ENCODE measurements at places on chromosomes 6 and 20. TPM values are rescaled to one million over a fixed set of nuclear protein-coding genes. Genes with fewer than 3 reads are reported as not detected.

The ZKSCAN8 gene
- polyA plus RNA-seq = 1.6 TPM

The CST2 gene
- not detected for polyA plus RNA-seq

The SH3BGRL2 gene
- polyA plus RNA-seq = 0.83 TPM

The KIF13A gene
- polyA plus RNA-seq = not detected

The C6orf118 gene
- not detected for polyA plus RNA-seq

The MYMX gene
- polyA plus RNA-seq = not detected

The FAM83B gene
- polyA plus RNA-seq = not detected

The PLTP gene
- 2.0 TPM for polyA plus RNA-seq

The TP53TG5 gene
- polyA plus RNA-seq = 0.21 TPM

The CLPSL1 gene
- polyA plus RNA-seq = not detected

The TAP1 gene
- polyA plus RNA-seq = 451 TPM

The PRSS35 gene
- not detected for polyA plus RNA-seq

The E2F1 gene
- 0.76 TPM for polyA plus RNA-seq

All from CD4-positive, CD25-positive, alpha-beta regulatory T cell (primary cell).